Activated naive CD4-positive, alpha-beta T cell treated with anti-CD3 and anti-CD28 coated beads, Interleukin-2, amount 10 ng/mL, durations not matched to agents 7 days and 5 days (primary cell): ENCODE measurements at places on chromosomes 5 and 9.

GRCh38 chr5:124902097-124902821 lies 155.8 kb upstream of the ZNF608 start:
- no peak for DNase-seq

DNA sequence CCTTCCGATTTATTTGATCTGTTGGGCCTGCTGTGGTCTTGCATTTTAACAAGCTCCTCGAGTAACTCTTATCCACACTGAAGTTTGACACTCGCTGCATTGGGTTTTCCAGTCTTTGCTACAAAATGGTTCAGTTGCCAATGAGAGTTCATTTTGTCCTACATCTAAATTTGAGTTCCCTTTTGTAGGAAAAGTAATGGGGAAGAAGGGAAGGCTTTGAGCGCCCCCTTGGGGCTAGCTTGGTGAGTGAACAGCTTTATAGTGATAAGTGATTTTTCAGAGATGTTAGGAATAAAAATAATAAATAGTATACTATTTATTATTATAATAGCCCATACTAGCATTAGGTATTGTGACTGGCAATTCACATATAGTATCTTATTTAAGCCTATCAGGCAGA lies 89.9 kb upstream of the GNAQ start:
- DNase-seq, result peak; percentile 67

- DNase-seq, result no peak
These were observed 388.3 kb downstream of the NR2F1-AS1 start for GRCh38 chr5:93192683-93193082.

DNA sequence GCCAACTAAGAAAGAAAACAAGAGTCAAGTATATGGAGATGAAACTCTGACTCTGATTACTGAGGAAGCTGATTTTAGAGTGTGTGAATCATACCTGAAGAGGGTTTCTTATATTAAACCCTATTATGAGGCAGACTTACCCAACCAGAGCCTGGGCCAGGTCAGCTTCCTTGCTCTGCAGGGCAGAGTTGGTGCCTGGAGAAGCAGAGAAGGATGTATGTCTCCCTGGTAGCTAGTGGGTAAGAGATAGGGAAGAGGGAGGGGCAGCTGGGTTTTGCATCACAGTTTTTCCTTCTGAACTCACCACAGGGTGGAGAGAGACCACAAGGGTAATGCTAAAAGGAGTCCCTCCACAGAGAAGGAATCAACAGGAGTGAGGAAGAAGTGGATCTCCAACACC lies 104.1 kb downstream of the CMYA5 start:
- DNase-seq, result no peak

GRCh38 chr9:70525519-70525918 lies 111.1 kb upstream of the KLF9 start:
- no peak for DNase-seq

- DNase-seq, result no peak
These were observed 43.3 kb upstream of the ISOC1 start for GRCh38 chr5:129051283-129051682.

DNA sequence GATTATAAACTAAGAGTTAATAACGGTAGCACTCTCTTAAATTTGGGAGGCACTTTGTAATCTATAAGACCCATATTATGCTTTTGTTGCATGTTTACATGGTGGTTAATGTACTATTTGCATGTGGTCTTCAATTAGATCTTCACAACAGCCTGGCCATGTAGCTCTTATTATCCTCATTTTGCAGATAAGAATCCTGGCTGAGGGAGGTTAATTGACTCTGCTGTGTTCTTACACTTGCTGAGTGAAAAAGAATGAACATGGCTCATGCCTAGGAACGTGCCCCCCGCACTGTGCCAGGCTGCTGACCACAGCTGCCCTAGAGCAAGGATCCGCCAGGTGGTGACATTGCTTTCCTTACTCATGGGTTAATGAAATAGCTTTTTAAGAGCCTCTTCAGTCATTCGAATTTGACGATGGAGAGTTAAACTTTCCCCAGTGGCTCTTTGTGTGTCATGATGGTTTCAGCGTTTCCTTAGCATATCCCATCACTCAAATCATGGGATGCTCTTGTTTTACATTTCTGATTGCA lies 97.9 kb downstream of the CDH6 start:
- no peak for DNase-seq

DNA sequence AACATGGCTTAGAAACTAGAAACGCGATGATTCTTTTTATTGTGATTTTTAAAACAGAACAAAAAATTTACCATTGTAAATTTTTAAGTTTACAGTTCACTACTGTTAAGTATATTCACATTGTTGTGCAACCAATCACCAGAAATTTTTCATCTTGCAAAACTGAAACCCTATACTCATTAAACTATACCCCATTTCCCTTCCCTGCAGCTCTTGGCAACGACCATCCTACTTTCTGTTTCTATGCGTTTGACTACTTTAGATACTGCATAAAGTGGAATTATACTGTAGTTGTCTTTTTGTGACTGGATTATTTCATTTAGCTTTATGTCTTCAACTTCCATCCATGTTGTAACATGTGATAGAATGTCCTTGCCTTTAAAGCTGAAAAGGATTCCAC lies 52.5 kb downstream of the SPOCK1 start:
- no peak for DNase-seq

DNA sequence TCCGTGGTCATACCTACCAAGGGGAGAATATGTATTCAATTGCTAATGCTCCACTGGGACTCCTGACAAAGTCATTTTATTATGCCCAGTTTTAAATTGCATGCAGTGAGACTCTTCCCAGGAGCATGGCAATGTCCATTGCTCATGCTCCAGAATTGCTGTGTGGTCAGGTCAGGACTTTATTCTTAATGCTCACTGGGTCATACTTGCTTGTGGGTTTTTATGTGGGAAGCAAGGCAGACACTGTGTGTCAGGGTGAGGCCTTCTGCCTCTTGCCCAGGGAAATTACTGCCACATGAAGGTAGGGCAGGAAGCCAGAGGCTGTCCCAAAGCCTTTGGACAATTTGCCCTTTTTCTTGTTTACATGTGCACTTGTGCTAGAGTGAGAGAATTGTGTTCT lies 164.6 kb upstream of the MEF2C start:
- no peak for DNase-seq

DNA sequence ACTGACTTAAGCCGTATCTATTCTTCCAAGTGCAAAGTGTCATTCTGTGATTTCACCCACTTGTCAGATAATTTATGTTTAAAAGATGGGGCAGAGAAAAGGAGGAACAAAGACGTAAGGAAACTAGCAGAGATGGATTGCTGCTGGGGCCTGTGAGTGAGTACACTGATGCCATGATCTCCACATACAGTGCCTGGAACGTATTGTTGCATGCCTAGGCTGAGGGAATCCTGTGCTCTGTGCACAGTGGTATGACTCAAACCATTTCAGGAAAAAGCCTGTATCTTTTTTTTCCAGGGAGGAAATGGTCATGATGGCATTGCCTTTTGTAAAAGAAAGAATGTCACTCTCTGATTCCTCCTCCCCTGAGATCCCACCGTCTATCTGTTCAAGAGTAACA lies 359.5 kb upstream of the ADAMTS16 start:
- no peak for DNase-seq

DNA sequence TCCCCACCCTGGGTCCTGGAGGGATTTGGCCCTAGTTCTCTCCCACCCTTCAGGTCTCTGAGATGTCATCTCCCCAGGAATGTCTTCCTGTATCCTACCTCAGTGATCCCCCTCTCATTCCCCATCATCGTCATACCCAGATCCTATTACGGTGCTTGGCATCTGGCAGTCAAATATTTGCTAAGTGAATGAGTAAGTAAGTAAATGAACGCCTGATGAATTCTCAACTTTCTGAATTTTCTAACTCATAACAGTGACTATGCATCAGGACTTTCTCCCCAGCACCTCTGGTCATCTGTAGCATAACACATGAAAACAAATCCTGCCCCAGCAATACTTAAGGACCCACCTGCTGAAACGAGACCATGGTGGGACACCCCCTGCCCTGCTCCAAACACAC lies 244.2 kb downstream of the EBF1 start:
- no peak for DNase-seq

DNA sequence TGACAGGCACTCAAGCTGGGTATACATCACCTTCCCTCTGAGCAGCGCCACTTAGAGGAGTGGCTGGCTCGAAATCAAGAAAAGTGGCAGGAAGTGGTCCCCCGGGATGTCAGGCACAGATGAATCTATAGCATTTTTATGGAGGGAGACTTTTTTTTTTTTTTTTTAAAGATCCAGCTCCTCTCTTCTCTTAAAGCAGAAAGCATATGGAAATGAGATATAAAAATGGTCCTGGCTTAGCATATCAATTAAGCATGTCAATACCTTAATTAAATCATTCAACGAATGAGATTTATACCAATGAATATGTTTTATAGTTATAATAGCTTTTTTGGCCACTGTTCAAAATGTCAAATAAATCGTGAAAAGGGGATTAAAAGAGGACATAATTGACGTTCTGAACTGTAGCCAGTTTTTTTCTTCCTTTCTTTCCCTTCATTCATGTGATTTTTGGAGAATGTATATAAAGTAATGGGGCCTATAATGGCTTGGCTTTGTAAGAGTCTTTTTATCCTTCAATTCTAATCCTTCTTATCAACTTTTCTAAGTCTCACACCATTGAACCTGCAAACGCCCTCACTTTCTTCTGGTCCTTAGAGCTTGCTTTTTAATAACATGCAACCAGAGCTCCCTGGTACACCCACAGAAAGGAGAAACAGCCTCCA lies 319.2 kb upstream of the PANK3 start:
- no peak for DNase-seq

- no peak for DNase-seq
These were observed 31.1 kb downstream of the TRIO start for GRCh38 chr5:14174230-14174636.

DNA sequence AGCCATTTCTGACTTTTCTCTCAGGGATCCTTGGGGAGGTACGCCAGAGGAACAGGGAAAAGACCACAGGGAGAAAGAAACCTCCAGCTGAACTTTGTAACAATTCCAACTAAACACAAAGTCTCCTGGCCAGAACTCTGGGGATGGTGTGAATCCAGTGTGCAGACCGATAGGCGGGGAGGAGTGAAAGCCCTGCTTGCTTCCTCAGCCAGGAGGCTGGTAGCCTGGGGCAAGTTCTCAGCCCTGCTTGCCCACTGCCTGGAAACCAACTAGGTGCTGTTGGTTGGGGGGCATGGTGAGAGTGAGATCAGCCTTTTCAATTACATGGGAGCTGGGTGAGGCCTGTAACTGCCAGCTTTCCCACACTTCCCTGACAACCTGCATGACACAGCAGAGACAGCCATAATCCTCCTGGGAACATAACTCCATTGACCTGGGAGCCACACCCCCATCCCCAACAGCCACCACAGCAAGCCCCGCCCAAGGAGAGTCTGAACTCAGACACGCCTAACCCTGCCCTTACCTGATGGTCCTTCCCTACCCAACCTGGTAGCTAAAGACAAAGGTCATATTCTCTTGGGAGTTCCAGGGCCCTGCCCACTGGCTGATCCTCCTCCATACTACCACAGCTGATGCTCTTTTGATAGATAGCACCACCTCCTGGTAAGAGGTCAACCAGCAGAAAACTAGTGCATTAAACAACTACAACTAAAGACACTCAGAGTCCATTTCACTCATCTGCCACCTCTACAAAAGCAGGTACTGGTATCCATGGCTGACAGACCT lies 100.1 kb upstream of the TNFAIP8 start:
- no peak for DNase-seq

DNA sequence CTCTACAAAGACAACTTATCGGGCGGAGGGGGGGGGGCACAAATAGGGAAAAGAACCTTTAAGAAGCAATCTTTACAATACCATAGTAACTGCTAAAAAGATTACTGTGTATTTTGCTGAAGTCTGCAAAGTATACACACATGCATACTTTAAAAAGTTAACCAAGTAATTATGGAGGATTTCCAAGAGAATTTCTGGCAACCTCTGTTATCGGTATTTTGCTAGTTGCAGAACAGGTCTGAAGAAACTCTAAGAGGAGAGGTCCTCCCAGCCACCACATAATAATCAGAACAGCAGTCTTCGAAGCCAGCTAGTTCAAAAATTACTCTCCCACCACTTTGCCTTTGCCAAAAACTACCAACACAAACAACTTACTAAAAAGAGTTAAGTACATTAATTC lies 56.1 kb downstream of the UBAP2 start:
- no peak for DNase-seq

GRCh38 chr9:92882276-92882675 lies 4.4 kb upstream of the ZNF484 start:
- DNase-seq, result no peak

DNA sequence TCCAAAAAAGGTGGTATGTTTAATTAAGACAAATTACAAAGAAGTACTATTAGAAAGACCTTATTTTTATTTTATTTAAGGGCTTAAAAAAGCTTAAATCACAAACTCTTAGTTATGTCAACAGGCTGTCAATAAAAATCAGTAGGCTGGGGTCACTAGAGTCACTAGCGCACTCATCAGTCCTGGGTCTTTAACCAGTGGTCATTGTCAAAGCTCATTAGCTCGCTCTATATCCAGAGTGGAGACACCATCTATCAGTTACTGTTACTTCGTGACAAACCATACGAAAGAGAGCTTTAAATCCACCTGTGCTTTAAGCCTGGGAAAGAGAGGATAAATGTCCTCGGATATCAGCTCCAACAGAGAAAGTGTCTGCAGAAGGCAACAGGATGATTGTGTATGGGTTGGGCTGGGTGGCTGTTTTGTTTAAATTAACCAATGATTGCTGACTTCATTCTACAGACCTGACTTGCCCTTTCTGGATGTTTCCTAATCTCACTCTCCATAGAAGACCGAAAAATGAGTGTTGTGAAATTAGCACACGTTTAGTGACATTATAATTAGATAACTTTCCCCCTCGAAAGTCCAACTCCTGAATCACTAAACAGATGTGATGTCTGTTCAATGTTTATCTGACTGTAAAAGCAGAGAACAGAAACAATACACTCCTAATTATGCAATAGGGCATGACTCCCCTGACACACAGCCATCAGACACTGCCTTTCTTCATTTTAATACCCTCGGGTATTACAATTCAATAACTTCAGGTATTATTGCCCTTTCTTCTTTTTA lies 123.6 kb upstream of the TNPO1 start:
- DNase-seq, result no peak

GRCh38 chr9:97319395-97319794 lies 11.9 kb downstream of the CCDC180 start:
- DNase-seq, result no peak

- DNase-seq, result no peak
These were observed 30.6 kb downstream of the C9orf85 start for GRCh38 chr9:71941998-71942567.

- no peak for DNase-seq
These were observed 113.3 kb downstream of the ADRB2 start for GRCh38 chr5:148939676-148940075.

DNA sequence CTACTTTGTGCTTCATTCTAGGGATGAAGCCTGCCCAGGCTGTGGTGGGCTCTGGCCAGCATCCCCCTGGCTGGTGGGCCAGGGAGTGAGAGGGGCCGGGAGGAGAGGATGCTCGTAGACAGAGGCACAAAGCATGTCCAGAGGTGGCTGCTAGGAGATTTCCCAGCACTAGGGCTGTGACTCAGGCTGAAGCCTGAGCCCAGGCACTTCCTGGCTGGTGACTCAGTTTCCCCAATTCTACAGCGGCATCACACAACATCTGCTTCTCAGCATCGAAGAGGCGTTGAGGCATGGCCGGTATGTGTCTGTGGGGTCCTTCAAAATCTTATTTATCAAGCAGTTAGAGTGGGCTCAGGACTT lies 55.6 kb downstream of the DUSP1 start:
- DNase-seq, result no peak

- no peak for DNase-seq
These were observed 66.4 kb upstream of the PLPP1 start for GRCh38 chr5:55601204-55601618.
